ENCODE measurements at places on chromosomes 6 and 20.

- peak; percentile 66 for DNase-seq
Observed at GRCh38 chr6:44127186-44128019, at the start of the genes MRPL14 and TMEM63B. TSS of gene MRPL14 (minus strand) at chr6:44127452. CDS start at chr6:44116611, 10,841 bp downstream. TSS of gene TMEM63B (plus strand) at chr6:44127554. CDS start at chr6:44134585, 7,031 bp downstream.

DNA sequence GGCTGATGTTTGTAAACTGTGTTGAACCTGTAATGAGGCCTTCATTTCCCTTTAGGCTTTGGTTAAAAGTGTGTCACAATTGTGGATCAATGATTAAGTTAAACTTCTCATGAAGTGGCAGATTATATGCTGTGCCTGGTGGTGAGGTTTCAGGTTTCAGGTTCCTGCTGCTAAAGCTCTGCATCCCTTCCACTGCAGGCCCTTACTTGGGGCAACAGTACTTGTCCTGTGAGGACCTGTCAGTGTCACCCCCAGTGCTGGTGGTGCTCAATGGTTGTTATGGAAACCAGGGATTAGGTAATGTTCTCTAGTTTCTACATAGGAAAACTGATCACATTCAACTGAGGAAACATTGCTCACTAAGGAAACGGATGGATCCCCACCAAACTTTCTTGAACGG is 18.5 kb downstream of the RPP21 start:
- DNase-seq: no peak

GRCh38 chr6:56259234-56260077 is 12.1 kb upstream of the COL21A1 start:
- no peak for DNase-seq

GRCh38 chr20:43355610-43356009 is 102.1 kb upstream of the SRSF6 start:
- no peak for DNase-seq

GRCh38 chr20:46215913-46216707 is 92.2 kb downstream of the CDH22 start:
- no peak for DNase-seq

- no peak for DNase-seq
Observed at GRCh38 chr6:42745083-42745639, 742 bp downstream of the TBCC start.

DNA sequence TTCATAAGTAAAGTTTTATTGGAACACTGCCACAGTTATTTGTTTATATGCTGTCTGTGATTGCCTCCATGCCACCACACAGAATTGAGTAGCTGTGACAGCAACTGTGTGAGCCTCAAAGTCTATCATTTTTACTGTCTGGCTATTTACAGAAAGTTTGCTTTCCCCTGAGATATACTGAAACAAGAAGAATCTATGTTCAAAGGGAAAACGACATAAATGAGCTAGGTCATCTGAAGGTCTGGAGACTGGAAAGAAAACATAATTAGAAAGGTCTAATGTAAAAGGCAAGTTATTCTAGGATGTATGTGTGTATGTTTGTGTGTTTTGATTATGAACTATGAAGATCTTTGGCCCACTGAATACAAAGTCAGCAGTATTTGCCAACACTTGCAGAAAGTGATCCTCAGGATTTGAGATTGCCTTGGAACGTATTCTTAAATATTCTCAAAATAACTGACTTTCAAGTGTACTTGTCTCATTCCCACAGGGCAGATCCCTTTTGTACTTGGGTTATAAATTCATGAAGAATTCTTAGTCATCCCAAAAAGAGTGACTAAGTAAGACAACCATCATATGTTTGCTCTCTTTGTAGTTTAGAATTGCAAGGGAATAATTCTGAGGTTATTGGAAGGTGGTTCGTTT is 677.7 kb downstream of the DOK5 start:
- no peak for DNase-seq

- no peak for DNase-seq
Observed at GRCh38 chr6:109739686-109740085, 48.6 kb downstream of the FIG4 start.

DNA sequence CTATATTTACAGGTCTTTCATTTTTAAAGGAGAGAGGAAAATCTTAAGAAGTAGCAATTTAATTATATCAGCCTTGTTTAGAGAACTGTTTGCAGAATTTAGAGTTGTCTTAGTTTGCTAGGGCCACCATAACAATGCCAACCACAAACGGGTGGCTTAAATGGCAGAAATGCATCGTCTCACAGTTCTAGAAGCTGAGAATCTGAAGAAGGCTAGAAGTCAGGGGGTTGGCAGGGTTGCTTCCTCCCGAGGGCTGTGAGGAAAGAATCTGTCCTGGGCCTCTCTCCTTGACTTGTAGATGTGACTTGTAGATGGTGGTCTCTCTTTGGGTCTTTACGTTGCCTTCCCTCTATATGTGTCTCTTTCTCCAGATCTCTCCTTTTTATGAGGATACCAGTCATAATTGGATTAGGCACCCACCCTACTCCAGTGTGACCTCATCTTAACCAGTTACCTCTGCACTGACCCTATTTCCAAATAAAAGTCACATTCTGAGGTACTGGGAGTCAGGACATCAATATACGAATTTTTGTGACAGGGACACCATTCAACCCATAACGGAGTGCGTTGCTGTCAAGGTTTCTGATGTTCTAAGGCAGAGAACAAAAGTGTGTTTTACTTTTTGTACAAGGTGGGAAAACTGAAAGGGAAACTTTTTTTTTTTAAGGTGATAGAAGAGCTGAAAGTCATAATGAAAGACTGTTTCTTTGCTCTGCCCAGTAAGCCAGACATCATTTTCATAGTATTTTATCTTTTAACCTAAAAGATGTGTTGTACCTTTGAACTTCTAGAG is 84.4 kb downstream of the SAMD3 start:
- DNase-seq: no peak

DNA sequence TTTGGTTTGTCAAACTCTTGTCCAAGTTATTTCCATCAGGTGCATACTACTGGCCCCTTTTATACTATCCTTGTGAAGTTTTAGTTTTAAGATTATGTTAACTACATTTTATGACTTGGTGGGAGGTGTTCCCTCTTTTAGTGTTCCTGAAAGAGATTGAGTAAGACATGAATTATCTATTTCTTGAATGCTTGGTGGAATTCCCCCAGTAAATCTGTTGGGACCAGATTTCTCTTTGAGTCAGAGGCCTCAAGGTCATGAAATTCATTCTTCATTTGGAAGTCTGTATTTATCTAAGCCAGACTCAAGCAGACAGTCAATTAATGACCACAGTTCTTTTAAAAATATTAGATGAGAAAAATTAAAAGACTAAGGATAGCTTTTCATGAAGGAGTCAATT is 81.3 kb downstream of the MOXD1 start:
- no peak for DNase-seq

GRCh38 chr6:38604700-38605099 is 35.0 kb downstream of the BTBD9 start:
- DNase-seq: no peak

Data from AG09319 (cell line).